ENCODE measurements at places on chromosomes 6 and 20.

GRCh38 chr6:134637282-134637681, 312.6 kb downstream of the ALDH8A1 start:
- no peak for DNase-seq

GRCh38 chr6:157461000-157461915, 80.3 kb downstream of the ZDHHC14 start:
- DNase-seq: no peak

DNA sequence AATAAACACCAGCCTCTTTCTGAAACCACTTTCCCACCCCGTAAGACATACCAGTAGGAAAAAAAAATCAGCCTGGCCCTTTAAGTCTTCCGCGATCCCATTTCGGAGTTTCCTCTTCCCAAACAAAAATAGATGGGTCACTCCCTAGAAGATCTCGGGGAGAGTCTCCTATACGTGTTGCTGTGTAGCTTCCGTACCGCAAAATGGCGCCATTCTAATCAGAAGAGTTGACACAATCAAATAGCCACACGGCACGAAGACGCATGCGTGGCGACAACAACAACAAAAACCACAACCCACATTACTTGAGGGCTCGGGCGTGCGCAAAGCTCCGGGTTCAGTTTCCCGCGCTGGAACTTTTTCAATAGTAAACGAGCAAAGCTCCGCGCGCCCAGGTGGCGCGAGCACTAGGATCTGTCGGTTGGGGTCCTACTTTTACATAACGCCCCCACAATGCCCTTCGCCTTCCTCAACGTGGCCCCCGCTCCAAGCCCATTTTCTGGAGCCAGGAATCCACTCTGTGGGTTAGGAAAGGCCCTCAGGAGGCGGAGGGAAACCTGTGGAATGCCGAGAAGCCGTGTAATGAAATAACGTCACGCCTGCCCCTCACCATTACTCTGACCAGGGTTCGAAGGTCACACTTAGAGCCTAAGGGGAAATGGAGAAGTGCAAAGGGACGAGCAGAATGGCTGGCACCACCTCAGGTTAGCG, at the start of gene GPANK1:
GPANK1 (minus strand) TSS at position 208 of the 711 bp plus-strand sequence. CDS start 519 bp downstream, outside the sequence.
- peak; percentile 82 for DNase-seq

- DNase-seq: no peak
These were observed 128.5 kb downstream of the BCAS1 start for GRCh38 chr20:53941680-53942471.

- DNase-seq: no peak
These were observed 294.9 kb downstream of the UTRN start for GRCh38 chr6:144580039-144580438.

- no peak for DNase-seq
These were observed 261.7 kb upstream of the NOX3 start for GRCh38 chr6:155717374-155717773.

DNA sequence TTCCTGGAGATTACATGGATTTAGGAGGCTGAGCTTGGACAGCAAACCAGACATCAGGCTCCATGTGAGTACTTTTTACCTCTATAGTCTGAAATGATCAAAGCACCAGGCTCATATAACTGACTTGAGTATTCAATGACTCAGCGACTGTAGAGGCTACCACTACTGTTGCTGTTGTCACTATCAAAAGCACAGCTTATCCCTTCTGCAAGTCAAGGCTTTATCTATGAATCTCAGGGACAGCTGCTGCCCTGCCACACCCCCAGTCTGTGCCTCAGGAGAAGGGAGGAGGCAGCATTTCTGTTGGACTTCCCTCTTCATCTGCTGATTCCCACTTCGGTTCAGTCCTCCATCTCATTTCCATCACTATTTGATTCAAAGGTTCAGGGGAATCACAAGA, 80.5 kb upstream of the CNR1 start:
- DNase-seq: no peak

GRCh38 chr6:55992546-55992945, 117.2 kb upstream of the BMP5 start:
- no peak for DNase-seq

DNA sequence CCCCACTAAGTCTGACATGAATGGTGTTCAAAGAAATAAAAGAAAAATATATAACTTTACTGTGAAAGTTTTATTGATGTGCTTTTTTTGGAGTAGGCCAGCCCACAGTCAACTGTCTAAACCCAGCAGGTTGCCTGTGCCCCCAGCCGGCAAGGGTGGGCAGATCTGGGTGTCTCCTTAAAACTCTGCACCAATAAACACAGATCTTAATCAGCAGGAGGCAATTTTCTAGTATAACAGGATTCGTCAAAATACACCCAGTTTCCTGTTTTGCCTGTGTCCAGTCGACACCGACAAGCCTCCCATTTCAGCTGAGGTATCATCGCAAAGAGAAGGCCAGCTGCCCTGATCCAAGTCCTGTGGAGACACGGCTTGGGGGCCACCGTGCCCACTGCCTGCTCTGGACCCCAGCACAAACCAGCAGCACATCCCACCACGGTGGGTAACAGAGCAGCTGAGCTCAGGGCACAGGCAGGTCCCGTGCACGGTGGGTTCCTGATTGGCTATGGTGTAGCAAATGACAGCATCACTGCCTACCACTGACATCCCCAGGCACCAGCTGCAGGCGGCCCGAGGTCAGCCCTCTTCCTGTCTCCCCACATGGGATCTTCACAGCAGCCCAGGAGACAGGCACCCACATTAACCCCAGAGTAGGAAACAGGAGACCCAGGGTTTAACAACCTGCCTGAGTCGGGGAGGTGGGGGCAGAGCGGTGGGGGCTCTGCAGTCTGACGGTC, 15.7 kb downstream of the BMP7 start:
- no peak for DNase-seq

DNA sequence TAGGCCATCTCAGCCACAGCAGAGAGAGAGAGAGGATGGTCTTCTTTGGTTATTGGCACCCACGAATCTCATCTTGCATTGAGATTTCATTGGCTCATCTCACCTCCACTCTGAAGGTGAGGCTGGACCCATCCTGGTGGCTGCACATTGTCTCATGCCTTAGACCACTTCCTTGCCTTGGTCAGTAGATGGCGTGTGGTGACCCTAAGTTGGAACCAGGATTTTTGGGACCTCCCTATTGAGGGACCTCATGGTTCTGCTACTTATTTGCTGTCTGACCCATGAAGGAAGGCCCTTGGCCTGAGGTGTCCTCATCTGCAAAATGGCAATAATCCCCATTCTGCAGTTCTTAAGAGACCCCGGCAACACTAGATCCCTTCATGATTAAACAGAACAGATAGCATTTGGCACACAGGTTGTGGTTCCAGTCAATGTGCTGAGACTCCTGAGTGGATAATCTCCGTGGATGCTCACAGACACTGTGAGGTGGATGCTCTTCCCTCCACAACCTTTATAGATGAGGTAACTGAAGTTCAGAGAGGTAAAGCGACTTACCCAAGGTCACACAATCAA, 21.5 kb upstream of the AAR2 start:
- no peak for DNase-seq

DNA sequence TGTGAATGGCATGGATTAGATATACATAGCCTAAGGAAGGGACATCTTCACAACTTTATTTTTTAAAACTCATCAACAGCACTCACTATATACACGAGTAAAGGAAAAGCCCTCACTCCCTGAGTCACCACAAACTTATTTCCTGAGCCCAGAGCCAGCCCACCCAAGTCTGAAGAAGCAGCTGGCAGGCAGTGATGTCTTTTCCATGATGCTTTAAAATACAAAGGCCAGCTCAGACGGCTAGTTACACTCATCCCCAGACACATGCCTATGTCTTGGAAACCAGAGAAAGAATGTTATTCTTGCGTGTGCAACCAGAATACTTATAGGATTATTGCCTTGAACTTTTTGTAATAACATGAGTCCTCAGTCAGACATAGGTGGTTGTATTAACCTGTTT, 114.4 kb downstream of the ADGRG6 start:
- no peak for DNase-seq

DNA sequence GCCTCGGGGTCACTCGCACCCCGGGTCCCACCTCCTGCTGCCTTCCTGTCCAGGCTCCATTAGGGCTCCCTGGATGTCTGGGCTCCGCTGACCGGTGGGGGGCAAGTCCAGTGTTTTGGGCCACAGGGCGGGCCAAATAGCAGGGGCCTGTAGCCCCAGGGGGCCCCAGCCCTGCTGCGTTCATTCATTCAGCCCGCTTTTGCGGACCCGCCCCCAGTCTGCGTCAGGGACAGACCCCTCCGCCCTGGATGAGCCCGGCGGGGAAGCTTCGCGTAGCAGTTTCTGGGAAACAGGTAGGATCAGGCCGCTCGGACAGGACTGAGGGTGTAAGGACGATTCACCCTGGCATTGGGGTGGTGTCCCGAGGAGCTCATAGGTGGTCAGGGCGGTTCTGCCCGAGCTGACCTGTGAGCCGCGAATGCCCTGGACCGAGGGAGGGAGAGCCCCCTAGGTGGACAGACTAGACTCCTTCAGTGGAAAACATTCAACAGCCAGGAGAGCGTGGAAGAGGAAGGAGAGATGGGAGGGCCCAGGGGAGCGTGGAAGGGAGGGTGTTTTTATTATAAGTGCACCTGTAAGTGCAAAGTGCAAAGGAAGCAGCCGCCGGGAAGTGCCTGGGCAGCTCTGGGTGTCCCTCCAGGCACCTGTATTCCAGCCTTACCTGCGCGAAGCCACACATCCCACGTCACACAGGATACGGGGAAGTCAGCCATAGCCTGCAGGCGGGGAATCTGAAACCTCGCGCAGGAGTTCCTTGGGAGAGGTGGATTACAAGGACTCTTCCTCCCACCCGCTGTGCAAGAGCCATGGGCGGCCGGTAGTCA, 662 bp downstream of the ENTPD6 start:
- DNase-seq: no peak

- DNase-seq: no peak
These were observed 68.8 kb downstream of the FGD2 start for GRCh38 chr6:37074053-37074827.

DNA sequence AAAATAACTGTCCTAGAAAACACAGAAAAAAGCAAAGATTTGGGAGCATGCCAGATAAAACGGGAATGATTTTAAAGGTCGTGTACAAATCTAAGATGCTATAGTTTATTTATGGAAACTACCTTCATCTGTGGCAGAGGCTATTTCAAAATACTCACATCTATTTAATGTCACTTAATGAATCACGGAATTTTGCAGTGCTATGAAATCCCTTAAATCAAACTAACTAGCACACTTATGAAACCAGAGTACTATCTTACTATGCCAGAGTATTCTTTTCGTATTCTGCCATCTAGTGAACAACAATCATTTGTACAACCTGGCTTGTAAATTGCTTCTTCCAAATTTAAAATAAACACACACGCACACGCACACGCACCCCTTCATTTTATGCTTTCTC, 77.9 kb upstream of the BMP5 start:
- no peak for DNase-seq

GRCh38 chr20:3843490-3843889, 3.1 kb upstream of the MAVS start:
- DNase-seq: no peak

GRCh38 chr20:3227936-3228749, 10.8 kb downstream of the SLC4A11 start:
- DNase-seq: no peak

DNA sequence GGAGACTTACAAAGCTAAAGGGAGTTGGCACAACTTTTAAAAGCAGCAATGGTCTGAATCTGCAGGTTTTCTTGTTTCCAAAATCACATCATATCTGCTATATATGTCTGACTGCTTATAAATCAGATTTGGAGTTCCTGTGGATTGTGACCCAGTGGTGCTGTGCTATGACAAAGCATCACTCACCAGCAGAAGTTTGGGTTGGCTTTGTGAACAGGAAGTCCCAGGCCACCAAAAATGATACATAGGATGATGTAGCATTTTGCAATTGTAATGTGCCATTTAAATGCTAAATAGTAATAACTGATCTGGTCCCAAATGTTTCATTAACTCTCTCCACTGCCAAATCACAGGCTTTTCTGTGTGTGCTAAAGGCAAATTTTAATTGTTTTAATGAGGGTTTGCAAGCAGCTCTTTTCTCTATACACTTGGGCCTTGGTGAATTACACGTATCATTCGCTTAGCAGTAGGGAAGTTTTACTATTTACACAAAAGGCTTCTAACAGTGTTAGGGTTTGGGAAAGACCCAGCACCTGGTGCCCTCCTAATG, 60.8 kb downstream of the SYNDIG1 start:
- DNase-seq: no peak

GRCh38 chr6:125262016-125263013, 39.5 kb downstream of the HDDC2 start:
- no peak for DNase-seq

DNA sequence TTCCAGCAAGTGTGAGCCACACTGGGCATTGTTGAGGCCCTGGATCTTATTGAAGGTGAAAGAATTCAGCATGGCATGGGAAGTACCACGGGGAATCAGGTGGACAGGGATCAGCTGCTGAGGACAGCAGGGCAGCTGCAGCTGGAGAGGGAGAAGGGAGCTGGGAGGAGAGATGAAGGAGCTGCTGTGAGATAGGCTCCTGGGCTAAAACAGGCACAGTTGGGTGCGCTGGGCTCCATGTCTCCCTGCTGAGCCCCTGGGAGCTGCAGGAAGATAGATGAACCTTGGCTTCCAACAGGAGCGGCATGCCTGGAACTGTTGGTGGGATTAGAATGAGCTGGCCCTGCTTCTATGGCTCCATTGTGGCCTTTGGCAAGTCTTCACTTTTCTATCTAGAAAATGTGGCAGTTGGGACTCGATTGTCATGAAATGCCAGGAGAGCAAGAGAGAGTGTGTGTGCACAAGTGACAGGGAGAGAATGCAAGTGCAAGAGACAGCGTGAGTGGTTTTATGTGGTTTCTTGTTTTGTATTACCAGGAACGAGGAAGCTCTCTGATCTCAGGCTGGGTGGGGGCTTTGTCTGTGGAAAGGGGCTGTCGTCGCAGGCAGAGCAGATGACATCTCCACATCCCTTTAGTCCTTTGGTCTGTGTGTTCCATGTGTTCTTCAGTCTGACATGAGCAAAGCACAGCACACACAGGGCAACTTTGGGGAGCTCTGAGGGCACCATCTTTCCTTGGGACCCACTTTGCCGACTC, 20.4 kb downstream of the SNPH start:
- DNase-seq: no peak

DNA sequence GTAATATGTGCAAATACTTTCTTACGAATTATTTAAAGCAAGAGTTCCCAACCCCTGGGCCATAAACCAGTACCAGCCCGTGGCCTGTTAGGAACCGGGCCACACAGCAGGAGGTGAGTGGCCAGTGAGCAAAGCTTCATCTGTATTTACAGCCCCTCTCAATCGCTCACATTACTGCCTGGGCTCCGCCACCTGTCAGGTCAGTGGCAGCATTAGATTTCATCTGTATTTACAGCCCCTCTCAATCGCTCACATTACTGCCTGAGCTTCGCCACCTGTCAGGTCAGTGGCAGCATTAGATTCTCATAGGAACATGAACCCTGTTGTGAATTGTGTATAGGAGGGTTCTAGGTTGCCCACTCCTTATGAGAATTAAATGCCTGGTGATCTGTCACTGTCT, 142.0 kb downstream of the RNASET2 start:
- DNase-seq: no peak

GRCh38 chr20:44231193-44231592, 15.9 kb upstream of the GDAP1L1 start:
- DNase-seq: no peak

DNA sequence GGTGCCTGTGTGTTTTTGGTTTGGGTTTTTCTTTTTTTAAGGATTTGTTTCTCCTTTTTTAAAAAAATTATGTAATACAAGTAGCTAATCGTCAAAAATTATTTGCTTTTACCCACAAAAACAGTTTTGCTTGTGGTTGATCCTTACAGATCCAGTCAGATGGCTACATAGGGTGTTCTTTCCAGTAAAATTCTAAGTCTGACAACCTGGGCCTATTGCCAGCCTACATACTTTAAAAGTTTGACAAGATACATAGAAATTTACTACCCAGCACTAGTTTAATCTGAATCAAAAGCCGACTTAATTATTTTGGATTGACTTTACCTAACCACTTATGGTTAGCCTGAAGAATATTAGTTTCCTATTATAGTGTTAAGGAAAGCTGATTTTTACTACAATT, 2.1 kb upstream of the SOX4 start:
- no peak for DNase-seq
